M059J (cell line): ENCODE measurements at places on chromosomes 2 and 18. TPM values are rescaled to one million over a fixed set of nuclear protein-coding genes. Genes with fewer than 3 reads are reported as not detected.

GRCh38 chr2:99425022-99425421 lies 64.8 kb downstream of the REV1 start:
- peak; percentile 39 for DNase-seq

DNA sequence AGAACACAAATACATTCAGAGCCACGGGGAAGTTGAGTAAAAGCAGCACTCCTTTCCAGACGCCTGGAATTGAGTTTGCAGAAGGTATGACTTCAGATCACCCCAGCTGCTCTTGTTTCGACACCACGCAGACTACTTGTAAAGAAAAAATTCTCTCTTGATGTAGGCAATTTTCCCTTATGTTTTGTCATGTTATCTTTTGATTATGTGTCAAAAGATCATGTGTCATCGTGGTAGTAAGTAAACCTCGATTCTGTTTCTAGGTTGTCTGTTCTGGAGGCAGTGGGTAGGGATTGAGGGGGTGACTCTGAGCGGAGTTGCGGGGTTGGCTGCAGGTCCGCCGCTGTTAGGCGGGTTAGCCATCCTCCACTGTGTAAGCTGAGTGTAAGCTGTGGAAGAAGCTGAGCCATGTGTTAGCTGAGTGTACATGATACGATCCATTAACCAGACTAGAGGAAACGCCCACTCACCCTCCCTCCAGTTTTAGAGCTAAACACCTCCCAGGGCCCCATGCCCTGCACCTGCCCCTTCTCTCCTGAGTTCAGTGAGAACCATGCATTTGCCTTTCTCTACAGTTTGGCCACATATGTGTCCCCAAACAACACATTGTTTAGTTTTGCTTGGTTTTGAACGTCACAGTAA lies 181.8 kb downstream of the SNTG2 start:
- no peak for DNase-seq

GRCh38 chr2:127157651-127158485 lies 50.9 kb upstream of the BIN1 start:
- DNase-seq, result no peak

DNA sequence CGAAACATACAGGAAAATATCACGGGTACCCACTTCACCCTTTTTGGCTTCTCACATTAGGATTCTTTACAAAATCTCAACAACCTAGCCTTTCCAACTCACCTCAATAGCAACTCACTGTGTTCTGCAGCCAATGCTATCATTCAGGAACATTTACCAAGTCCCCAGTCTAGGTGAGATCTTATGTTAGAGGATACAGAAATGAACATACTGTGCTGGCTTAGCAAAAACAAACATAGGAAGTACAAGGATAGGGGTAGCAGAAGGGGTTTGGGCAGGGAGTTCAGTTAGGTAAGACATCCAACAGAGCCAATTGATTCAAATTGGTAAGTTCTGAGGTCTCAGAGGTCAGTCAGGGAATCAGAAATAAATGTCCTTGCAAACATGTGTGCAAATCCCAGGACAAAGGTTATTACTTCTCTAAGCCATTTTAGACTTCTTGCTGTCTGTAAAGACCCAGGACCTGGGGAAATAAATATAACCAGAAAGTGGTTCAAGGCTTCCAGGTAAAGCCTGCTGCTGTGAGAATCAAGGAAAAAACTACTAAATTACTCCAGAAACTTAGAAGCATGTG lies 556.3 kb upstream of the CHAC2 start:
- no peak for DNase-seq

DNA sequence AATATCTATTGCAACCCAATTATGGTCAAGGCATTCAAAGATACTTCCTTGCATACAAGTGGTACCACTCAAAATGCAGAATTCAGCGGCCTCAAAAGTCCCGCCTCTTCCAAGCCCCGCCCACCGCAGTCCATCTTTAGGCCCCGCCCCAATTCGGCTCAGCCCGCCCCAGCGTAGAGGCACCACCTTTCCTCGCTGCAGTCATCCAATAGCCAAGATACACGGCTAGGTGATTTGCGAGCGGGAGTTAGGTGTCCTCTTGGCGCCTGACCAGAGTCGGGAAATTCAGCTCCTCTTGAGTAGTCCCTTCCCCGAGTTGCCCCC lies 431 bp upstream of the SEC11C start:
- peak; percentile 87 for DNase-seq

Gene FIGLA
- not detected in 2 replicates for total RNA-seq

Gene TPRKB
- total RNA-seq, result 75.0 and 149 TPM in 2 replicates
